ENCODE measurements at places on chromosomes 6 and 20.
A peak's percentile ranks its signal among the peaks of the same experiment; 100 is the strongest.

DNA sequence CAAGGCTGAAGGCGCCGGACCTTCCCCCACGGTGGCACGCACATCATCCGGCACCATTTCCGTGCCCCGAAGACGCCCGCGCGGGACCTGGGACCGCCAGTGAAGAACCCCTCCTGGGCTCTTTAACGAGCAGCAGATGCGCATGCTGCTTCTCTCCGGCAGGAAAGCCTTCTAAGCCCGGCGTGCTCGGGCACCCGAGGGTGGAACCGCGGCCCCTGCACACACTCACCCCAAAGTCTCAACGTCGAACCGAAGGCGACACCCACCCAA, 240 bp downstream of the FOXQ1 start:
- DNase-seq = no peak

DNA sequence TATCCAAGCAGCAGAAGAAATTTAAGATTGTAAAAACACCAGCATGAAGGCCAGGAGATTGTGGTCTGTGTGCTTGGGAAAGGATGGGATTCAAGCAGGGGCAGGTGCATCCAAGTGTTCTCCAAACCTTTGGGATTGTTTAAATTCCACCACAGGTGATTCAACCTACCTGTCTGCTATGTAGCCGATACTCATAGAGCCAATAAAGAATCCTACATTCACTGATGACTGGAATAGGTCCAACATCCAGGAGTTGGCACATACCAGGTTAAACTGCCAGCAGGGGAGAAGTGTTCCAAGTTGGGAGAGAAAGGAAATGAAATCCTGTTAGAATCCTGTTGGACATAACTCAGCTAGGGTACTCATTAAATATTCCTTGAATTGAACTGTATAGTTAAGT, 2.2 kb downstream of the SLC22A2 start:
- no peak for DNase-seq

DNA sequence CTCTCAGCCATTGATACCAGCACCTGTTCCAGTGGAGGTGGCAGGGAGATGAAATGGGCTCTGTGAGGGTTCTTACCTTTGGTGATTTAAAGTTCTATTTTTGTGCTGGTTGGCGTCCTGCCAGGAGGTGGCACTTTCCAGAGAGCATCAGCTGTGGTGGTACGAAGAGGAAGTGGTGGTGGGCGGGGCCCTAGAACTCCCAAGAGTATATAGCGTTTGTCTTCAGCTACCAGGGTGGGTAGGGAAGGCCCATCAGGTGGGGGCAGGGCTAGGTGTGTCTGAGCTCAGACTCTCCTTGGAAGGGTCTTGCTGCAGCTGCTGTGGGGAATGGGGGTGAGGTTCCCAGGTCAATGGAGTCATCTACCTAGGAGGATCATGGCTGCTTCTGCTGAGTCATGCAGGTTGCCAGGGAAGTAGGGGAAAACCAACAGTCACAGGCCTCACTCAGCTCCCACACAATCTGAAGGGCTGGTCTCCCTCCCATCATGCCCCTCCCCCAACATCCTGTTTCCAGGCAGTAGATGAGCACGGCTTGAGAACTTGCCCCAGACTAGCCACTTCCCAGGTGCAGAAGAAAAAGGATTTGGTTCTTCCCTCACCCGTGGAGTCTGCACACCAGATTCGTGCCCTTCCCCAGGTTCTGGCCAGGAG, 46.6 kb downstream of the MOXD1 start:
- no peak for DNase-seq

- DNase-seq = no peak
These were observed 112.8 kb upstream of the TSHZ2 start for GRCh38 chr20:52859156-52859876.

DNA sequence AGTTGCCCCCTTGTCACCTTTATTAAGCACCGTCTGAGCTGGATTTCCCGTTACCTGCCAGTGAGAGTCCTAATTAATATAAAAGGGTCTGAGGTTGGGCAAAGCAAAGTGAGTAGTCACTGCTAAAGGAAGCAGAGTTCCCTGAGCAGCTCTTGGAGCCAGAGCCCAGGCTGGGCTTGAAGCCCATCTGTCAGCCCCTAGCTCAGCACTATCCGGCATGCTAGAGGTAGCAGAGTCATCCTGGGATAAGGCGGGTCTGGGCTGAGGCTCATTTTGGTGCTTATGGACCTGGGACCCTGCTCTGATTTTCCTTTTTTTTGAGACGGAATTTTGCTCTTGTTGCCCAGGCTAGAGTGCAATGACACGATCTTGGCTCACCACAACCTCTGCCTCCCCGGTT, 46.2 kb downstream of the ADNP start:
- no peak for DNase-seq

DNA sequence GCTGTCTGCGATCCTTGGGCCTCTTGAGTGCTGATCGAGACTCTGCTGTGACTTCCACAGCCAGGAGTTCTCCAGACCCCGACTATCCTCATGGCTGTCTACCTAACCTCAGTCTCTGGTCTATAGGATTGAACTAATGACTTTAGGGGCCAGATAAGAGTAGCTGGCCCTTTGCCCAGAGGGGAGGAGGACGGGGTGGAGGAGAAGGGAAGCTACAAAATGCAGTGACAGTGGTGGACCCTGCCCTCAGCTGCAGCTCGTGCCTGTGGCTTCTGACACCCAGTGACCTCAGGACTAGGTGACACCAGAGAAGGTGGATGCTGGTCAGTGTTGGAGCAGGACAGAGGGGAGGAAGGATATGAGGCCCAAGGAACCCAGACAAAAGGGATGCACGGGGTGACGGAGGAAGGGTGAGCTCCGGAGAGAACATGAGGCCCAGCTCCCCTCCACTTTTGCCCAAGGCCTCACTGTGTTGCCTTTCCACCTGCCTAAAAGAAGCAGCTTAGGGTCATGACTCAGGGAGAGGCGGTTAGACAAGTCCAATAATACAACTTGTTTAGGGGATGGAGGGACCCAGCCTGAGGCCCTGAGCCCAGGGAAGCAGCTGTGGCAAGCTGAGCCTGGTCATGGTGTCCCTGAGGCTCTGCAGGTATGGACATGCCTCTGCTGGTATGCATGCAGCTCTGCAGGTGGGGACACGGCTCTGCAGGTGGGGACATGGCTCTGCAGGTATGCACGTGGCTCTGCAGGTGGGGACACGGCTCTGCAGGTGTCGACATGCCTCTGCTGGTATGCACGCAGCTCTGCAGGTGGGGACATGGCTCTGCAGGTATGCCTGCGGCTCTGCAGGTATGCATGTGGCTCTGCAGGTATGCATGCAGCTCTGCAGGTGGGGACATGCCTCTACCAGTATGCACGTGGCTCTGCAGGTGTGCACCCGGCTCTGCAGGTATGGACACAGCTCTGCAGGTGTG, 67.7 kb downstream of the SYNJ2 start:
- DNase-seq = no peak

DNA sequence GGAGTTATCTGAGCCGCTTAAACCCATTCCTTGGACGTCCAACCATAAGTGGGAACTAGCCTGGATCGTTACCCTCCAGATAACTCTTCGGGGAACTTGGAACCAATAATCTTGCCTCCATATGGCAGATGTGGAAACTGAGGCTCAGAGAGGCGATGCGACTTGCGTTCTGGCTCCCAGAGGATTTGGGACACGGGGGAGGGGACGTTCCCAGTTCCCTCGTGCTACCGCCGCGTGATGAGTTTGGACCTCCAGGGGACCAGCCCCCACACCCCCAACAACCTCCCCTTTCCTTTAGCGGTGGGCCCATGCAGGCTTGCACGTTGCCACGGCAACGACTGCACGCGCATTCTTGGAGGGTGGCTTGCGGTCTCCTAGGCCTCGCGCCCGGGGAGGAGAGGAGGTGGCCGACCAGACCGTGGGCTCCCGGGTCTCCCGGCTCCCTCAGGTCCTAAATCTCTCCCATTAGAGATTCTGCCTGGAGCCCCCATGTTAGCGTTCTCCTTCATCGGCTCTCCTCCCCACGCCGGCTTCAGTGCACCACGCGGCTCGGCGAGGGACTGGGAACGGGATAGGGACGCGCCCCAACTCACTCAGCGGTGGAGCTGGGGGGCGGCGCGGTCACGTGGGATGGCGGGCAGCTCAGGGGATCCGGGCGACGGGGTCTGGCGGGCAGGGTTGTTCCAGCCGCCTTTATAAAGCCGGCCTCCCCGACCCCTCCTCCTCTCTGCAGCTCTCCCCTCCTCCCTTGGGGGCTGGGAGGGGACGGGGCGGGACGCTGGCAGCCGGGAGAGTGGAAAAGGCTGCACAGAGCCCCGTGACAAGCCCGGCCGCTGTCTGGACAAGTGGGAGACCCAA, at the start of gene PLTP:
Gene PLTP (minus strand): TSS at position 670 of the 858 bp plus-strand sequence. CDS start 703 bp downstream, outside the sequence.
- DNase-seq = peak; percentile 67

DNA sequence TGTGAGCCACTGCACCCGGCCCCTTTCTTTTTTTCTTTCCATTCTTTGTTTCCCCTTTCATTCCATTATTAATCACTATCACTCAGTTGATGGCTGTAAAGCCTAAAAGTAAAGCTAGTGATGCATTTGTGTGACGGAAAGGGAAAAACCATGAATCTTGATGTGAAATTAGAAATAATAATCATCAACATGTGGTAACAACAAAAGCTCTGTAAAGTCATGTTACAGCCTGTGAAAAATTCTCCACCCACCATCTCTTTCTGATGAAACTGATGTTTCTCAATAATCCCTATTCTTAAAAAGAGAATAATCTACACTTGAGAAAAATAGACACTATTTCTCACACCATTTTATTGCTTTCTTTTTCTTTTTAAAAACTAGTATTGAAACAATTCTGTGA, 80.0 kb downstream of the CRYBG1 start:
- DNase-seq = no peak

- no peak for DNase-seq
These were observed 411.7 kb upstream of the SOX4 start for GRCh38 chr6:21181866-21182265.

DNA sequence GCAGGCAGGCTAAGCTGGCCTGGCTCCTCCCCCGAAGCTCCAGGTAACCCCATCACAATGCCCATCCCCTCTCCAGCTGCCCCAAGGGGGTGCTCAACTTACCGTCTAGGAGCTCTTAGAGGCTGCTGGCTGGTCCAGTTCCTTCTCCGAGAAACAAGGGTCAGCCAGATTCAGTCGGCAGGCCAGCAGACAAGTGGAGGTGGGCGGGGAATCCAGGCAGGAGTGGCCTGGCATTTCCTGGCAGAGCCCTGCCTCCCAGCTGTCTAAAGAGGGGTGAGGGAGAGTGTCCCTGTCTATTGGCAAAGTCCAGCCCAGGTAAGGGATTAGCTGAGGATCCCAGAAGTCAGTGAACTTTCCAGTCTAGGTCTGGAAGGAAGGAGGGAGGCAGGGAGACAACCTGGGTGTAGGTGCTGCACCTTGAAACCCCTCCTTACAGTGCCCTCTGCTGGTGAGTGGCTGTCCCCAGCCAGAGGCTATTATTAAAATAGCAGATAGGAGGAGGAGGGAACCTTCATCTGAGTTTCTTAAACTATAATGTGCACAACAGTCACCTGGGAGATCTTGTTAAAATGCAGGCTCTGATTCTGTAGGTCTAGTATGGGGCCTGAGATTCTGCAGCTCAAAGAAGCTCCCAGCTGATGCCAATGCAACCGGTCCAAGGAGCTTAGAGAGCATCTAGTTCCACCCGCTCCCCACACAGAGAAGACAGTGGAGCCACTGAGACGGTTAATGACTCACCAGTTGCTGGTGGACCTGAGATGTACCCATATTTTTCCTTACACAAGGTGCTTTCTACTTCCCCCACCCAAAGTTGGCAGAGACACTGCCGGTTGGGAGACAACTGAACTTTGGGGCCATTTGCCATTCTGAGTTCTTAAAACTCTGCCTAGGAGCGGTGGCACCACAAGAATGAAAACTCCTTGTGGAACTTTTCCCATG, at the start of gene UNC5CL:
Gene UNC5CL (minus strand): TSS at position 162 of the 939 bp plus-strand sequence. CDS start 4,147 bp downstream, outside the sequence.
- DNase-seq = peak; percentile 44

- DNase-seq = no peak
These were observed 48.1 kb upstream of the CHRNA4 start for GRCh38 chr20:63409066-63409833.

DNA sequence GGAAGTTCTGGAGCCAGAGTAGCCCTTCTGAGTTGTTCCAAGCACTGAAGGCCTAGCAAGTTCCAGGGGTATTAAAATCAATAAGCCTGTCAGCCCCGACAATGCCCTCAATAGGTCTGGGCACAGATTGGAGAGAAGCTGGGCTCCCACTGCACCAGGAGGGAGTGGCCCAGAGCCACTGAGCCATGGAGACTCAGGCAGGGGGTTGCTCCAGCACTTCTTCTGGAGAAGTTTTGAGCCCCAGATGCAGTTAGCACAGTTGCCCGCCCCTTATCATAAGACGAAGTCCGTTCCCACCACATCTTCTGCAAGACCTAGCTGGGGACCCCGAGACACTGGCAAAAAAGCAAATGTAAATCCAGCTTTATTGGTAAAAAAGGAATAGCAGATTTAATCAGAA, 13.0 kb downstream of the DEFB132 start:
- DNase-seq = no peak

GRCh38 chr6:155832596-155832995, 377.0 kb upstream of the NOX3 start:
- no peak for DNase-seq

GRCh38 chr20:1775117-1775516, 117.5 kb upstream of the SIRPG start:
- no peak for DNase-seq
